Bronchial epithelial cell (primary cell): ENCODE measurements at places on chromosomes 16 and 17. TPM values are rescaled to one million over a fixed set of nuclear protein-coding genes. Genes with fewer than 3 reads are reported as not detected.

Gene PDIA2
- under 0.01 TPM in 1 of 2 replicates, not detected in the other for total RNA-seq

Gene KRT25
- not detected in 2 replicates for total RNA-seq

Gene G6PC1
- not detected in 2 replicates for total RNA-seq

Gene TBC1D3B
- total RNA-seq = 0.79 and 3.1 TPM in 2 replicates

Gene KRT26
- not detected in 2 replicates for total RNA-seq

Gene STAC2
- not detected in 2 replicates for total RNA-seq

Gene PTX4
- under 0.01 TPM in 1 of 2 replicates, not detected in the other for total RNA-seq

Gene SNAI3
- 0.26 TPM in 1 of 2 replicates, not detected in the other for total RNA-seq

Gene CYBC1
- 31.3 and 33.8 TPM in 2 replicates for total RNA-seq

Gene ABCC3
- total RNA-seq = 17.0 and 33.2 TPM in 2 replicates

GRCh38 chr17:49117587-49118230 is 14.9 kb upstream of the B4GALNT2 start:
- peak; percentile 78 for DNase-seq

DNA sequence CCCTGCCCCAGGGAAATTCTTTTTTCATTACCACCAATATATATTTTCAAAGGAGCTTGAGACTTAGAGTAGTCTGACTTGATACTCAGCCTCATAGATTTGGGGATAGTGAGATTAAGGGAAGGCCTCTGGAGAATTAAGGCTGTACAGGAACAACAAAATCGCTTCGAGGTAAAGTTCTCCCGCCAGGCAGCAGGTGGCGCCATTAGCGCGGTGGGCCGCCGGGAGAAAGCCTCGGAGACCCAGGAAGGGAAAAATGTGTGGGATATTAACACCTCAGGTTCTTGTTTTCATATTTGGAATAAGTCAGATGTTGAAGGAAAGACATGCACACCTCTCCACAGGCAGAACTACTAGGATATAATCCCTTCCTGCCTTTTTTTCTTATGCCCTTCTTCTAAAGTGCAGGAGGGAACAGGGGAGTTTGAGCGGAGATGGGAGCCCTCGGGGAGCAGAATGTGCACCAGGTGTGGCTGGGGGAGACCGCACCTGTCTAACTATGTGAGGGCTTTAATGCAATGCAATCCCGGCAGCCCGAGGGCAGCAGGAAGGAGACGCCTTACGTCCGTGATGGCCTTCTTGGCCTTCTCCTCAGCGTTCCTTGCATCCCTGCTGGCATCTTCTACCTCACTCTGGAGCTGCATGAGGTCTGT is 25.9 kb downstream of the MYH3 start:
- peak; percentile 10 for DNase-seq

- DNase-seq = peak; percentile 69
These were observed 3.0 kb upstream of the DLX3 start for GRCh38 chr17:49997773-49998703.

GRCh38 chr17:4625181-4625617 is 16.3 kb downstream of the ALOX15 start:
- DNase-seq = peak; percentile 13

DNA sequence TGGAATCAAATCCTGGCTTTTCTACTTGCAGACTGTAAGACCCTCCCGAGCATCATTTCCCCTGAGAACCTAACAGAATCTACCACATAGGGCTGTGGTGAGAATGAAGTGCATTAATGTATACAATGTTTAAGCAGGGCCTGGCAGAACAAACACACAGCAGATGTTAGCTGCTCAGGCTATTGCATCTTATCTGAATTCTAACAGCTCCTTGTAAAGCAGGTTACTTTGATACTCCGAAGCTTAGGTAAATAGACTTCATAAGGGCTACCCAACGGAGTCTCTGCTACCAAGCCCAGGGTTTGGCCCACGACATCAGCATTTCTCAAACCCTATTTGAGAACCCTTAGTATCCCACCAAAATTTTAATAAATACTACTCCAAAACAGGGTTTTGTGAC is 24.4 kb upstream of the NOS2 start:
- DNase-seq = no peak

- peak; percentile 65 for DNase-seq
These were observed 22.7 kb downstream of the RNF43 start for GRCh38 chr17:58394534-58395223.

GRCh38 chr16:25875956-25876598 is 184.3 kb downstream of the HS3ST4 start:
- no peak for DNase-seq

DNA sequence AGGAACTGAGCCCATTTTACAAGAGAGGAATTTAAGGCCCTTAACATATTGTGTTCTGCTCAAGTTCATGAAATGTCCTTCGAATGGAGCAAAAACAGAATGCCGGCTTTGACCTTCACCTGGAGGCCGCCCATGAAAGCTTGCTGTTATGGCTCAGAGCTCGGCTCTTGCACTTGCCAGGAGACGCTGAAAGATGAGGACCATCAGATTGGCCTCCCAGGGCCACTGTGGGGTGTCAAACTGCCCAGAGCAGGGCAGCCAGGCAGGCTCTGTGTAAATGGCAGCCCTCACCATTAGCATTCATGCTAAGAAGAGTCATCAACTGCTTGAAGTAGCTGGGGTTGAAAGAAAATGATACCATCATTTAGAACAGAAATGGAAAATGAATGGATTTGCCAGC is 39.3 kb downstream of the IL21R start:
- no peak for DNase-seq

DNA sequence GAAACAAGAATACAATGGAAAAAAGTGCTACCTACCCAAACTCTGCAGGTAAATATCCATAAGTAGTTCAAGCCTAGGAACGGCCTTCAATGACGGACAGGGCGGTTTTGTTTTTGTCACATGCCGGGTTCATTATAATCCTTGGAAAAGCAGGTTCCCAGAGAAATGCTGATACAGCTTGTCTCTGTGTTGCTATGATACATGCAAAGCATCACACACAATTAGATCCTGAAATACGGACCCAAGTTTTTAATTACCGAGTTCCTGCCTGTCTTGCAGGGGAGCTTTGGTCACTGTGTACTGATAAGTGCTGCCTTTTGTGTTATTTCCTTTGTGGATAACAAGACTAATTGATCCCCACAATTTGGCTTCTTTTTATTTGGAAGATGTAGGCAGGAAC is 217.4 kb downstream of the HAPSTR1 start:
- DNase-seq = no peak

DNA sequence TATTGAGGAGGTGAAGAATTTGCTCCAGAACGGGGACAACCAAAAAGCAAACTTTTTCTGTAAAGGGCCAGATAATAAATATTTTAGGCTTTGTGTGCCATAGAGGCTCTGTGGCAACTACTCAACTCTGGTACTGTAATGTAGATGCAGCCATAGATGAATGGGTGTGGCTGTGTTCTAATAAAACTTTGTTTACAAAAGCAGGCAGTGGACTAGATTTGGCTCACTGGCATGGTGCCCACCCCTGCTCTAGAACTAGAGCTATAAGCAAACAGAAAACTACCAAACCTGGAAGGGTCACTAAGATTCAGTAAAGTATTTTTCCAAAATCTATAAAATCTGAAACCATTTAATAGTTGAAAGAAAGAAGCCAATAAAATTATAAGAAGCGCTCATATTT is 24.6 kb upstream of the SMURF2 start:
- no peak for DNase-seq

DNA sequence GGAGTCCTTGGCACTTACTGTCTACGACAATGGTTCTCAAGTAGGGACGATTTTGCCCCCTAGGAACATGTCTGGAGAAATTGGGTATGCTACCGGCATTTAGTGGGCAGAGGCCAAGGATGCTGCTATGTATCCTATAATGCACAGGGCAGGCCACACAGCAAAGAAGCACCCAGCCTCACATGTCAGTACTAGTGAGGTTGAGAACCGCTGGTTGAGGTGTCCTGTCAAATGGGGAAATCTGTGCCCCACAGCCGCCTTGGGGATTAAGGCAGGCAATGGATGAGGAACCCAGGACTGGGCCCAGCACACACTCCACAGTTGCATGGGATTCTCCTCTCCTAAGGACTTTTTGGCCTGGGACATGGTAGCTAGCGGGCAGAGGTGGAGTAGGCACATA is 86.7 kb upstream of the TOB1 start:
- DNase-seq = no peak

DNA sequence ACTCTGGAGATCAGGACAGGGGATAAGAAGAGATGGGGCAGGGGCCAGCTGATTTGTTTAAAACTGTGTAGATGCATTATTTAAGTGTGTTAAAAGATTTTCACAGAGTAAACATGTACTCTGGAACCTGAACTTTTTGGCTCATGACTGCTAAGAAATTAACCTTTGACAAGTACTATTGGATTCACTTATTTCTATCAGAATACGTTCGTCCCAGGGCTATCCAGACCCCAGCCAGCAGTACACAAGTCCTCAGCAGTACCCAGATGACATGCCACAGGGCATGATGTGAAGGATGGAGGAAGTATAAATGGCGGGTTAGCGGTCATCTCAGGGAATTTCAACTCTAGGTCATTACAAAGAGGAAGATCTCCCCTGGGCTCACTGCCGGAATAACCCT is 253.7 kb downstream of the STX8 start:
- no peak for DNase-seq

- no peak for DNase-seq
These were observed 38.2 kb upstream of the ICAM2 start for GRCh38 chr17:64058621-64059020.

- DNase-seq = peak; percentile 54
These were observed 1.0 kb upstream of the ABCC12 start for GRCh38 chr16:48156790-48157209.

GRCh38 chr17:199191-199604 is 17.7 kb upstream of the DOC2B start:
- DNase-seq = no peak

DNA sequence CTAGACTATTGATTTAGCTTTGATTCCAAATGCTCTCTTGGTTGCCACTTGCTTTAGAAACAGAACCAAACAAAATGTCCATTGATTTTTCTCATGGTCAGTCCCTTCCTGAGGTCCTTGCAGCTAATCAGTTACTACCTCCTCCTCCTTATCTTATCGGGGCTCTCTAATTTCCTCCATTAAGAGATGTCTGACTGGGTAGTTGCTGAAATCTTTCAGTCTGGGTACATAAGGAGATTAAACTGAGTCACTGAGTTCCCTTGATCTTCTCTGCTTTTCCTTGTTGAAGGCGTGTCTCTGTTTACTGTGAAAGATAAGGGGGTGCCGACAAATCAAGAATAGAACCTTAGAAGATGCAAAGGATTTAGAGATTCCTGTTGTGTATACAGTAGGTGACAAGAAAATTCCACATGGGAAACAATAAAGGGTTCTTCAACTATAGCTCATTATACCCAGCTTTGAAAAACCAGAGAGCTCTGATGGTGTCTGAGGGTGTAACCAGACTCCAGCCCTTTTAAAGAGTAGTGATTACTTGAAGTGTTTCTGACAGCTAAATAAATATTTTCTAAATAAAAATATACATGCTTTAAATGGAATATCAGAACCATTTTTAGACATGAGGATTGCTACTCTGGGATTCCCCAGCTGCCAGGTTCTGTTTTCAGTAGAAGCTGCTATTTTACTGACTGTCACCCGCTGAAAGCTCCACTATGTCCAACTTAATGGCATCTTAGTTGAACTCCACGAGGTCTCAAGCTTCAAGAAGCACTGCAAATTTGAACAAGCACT is 791.3 kb upstream of the SOX9 start:
- peak; percentile 52 for DNase-seq

DNA sequence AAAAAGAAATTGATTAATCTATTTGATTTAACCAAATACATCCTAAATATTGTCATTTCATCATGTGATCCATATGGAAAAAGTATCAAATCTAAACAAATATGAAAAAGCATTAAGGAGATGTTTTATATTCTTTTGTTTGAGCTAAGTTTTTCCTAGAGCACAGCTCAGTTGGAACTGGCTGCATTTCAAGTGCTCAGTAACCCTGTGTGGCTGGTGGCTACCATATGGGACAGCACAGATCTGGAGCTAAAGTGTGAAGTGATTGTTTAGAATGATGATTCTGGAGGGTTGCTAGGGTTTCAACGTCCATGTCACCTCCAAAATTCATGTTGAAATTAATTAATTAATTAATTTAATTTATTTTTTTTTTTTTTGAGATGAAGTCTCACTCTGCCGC is 137.5 kb downstream of the XYLT1 start:
- DNase-seq = no peak

- no peak for DNase-seq
These were observed at the start of gene CALB2 for GRCh38 chr16:71358464-71358998. Gene CALB2 (plus strand): TSS chr16:71358723. CDS start chr16:71358793, 70 bp downstream.

GRCh38 chr17:56257075-56257474 is 103.8 kb downstream of the ANKFN1 start:
- DNase-seq = no peak

DNA sequence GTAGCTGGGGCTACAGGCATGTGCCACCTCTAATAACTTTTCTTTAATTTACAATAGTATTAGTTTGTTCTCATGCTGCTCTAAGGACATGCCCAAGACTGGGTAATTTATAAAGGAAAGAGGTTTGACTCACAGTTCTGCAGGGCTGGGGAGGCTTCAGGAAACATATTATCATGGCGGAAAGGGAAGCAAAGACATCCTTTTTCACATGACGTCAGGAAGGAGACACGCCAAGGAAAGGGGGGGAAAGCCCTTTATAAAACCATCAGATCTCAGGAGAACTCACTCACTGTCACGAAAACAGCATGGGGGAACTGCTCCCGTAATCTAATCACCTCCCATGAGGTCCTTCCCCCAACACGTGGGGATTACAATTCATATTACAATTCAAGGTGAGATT is 18.3 kb downstream of the IL4R start:
- no peak for DNase-seq

DNA sequence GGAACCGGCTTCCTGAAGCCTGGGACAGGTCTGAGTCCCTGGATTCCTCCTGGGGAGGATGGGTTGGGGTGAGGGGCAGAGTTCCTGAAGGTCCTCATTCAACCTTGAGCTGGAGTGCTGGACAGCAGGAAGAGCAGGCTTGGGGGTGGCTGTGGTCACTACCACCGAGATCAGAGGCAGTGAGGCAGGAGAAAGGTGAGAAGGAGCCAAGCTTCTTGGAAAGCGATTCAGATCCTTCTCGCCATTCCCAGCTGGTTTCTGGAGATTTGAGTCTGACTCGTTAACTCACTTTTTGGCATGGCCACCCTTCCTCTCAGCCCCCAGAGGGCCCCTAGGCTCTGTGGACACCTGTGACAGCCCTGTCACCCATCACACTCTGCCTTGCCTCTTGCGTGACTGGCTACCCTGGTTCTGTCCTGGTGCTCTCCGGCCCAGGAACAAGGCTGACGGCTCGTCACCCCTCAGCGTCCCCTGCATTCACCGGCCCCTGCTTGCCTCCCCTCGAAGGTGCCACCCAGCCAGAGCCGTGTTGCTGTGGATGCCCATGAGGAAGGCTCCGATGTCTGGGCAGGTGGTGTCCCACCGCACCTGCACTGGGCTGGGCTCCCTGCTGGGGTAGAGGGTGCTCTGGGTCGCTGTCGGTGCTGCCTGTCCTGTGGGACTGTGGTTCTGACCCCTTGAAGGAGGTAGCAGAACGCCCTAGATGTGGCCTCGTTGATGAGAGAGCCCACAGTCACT is 9.7 kb upstream of the TIMP2 start:
- no peak for DNase-seq

GRCh38 chr16:80341263-80341662 is 199.5 kb upstream of the DYNLRB2 start:
- no peak for DNase-seq

DNA sequence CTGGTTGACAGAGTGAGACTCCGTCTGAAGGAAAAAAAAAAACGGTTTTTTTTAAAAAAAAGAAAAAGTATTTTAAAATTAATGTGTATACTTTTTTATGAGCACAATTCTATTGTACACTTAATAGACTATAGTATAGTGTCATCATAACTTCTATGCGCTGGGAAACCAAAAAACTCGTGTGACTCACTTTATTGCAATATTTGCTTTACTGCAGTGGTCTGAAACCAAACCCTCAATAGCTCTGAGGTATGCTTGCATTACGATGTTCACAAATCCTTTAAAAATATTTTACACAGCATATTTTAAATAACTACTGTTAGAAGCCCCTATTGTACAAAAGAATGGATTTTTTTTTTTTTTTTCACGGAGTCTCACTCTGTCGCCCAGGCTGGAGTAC is 12.4 kb upstream of the MAP2K6 start:
- peak; percentile 64 for DNase-seq
